ENCODE measurements at places on chromosomes 5 and 9. TPM values are rescaled to one million over a fixed set of nuclear protein-coding genes. Genes with fewer than 3 reads are reported as not detected.

The ELAVL2 gene
- not detected for total RNA-seq

The IFNK gene
- not detected for total RNA-seq

The PCDHA4 gene
- not detected for total RNA-seq

The SIGMAR1 gene
- 153 TPM for total RNA-seq

The RASGRF2 gene
- total RNA-seq: 0.63 TPM

The FBXL17 gene
- 10.7 TPM for total RNA-seq

The ADAMTSL2 gene
- not detected for total RNA-seq

The RNF183 gene
- not detected for total RNA-seq

The PRLR gene
- 1.3 TPM for total RNA-seq

The SPATA31E1 gene
- total RNA-seq: not detected

The PCDHGC4 gene
- 0.57 TPM for total RNA-seq

The LHX2 gene
- not detected for total RNA-seq

The ZFAND5 gene
- 277 TPM for total RNA-seq

The GPRIN1 gene
- total RNA-seq: 5.4 TPM

The IFNE gene
- total RNA-seq: 0.84 TPM

The MOB3B gene
- not detected for total RNA-seq

The LAMC3 gene
- total RNA-seq: not detected

The ORM2 gene
- total RNA-seq: not detected

The TAF1L gene
- total RNA-seq: not detected

The PNPLA7 gene
- 0.90 TPM for total RNA-seq

The SLC26A2 gene
- 9.8 TPM for total RNA-seq

The PCDHA1 gene
- 0.09 TPM for total RNA-seq

The PCDHGB4 gene
- total RNA-seq: 2.9 TPM

The LECT2 gene
- total RNA-seq: not detected

The CTSV gene
- 0.17 TPM for total RNA-seq

The BARHL1 gene
- total RNA-seq: not detected

The SLC9A3 gene
- 0.73 TPM for total RNA-seq

The CHSY3 gene
- 0.07 TPM for total RNA-seq

The IL9 gene
- not detected for total RNA-seq

The TRPM3 gene
- total RNA-seq: not detected

The FOXD4L6 gene
- total RNA-seq: not detected

The IL3 gene
- total RNA-seq: not detected

The MYMK gene
- total RNA-seq: not detected

The OR2Y1 gene
- not detected for total RNA-seq

Data from HFFc6 (cell line).